Adipocyte (in vitro differentiated cells): ENCODE measurements at places on chromosomes 6 and 20.

- DNase-seq: no peak
These were observed 258.8 kb downstream of the CDH4 start for GRCh38 chr20:61510778-61511330.

DNA sequence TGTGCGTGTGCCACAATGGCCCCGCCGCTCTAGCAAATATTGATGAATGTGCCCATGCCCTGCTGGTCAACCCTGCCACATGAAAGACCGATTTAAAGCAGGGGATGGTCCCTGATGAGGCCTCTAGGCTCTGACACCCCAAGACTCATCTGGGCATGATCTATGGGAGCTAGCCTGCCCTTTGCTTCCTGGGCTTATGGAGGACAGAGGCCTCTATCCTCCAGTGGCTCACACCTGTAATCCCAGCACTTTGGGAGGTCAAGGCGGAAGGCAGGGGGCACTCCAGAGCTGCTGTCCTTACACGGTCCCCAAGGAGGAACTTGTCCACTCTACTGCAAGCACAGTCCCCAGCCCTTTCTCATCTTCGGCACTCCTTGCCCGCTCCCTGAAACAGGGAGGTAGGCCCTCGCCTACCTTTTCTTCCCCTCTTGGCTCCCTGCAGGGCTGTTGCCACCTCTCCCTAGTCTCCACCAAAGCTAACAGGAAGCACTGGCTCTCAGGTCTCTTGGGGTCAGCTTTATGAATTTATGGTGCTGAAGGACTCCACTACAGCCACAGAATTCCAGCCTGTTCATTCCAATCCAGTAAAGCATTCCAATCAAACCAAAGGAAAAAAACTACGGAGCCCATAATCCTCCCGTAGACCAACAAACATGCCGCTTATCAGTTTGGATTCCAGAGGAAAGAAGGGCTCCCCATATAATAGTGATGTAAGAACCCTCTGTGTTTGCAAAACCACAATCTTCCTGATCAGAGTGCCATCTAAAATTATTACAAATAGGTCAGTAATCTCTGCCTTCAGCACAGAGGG is 48.7 kb upstream of the FOXQ1 start:
- DNase-seq: peak; percentile 48

GRCh38 chr20:43450841-43451799 is 6.6 kb upstream of the SRSF6 start:
- no peak for DNase-seq

DNA sequence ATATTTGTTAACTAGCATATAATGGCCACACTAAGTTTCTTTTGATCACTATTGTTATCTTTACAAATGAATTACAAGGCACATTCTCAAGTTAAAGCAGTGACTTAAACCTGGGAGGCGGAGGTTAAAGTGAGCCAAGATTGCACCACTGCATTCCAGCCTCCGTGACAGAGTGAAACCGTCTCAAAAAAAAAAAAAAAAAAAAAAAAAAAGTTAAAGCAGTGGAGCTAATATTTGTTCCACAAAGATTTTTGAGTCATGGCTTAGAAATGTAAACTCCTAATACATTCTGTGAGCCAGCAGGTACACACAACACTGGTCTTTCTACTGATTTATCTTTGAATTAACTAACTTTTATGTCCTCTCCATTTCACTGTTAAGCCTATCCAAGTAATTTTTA is 221.7 kb upstream of the HTR1E start:
- no peak for DNase-seq

- no peak for DNase-seq
These were observed 32.5 kb downstream of the PLCG1 start for GRCh38 chr20:41169791-41170351.

- peak; percentile 85 for DNase-seq
These were observed 54.3 kb downstream of the MYLIP start for GRCh38 chr6:16183187-16183664.

GRCh38 chr20:6746901-6747609 is 20.4 kb upstream of the BMP2 start:
- DNase-seq: no peak

DNA sequence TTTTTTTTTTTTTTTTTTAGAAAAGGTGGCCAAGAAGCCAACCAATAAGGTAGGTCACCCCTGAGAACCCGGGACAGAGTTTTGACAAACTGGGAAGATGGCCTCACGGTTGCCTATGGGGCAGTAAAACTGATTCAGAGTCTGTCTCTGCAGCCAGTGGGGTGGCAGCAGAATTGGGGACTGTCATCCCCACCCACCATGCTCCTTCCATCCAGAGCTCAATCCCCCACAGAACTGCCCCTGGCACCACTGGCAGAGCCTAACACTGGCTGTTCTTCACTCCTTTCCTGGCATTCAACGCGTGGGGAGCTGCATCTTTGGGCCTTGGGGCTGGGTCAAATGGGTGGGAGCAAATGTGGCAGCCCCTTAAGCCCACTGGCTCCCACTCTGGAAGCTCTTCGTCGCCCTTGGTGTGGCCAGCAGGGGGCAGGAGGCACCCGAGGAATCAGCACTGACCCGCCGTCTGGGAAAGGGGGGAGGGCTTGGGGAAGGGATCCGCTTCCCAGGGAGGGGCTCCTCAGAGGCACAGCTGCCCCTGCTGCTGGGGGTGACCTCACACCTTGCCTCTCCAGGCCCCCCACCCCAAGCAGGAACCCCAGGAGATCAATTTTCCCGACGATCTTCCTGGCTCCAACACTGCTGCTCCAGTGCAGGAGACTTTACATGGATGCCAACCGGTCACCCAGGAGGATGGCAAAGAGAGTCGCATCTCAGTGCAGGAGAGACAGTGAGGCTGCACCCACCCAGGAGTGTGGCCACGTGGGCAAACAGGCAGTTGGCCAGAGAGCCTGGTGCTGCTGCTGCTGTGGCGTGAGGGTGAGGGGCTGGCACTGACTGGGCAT is 10.4 kb downstream of the CD40 start:
- DNase-seq: peak; percentile 52

DNA sequence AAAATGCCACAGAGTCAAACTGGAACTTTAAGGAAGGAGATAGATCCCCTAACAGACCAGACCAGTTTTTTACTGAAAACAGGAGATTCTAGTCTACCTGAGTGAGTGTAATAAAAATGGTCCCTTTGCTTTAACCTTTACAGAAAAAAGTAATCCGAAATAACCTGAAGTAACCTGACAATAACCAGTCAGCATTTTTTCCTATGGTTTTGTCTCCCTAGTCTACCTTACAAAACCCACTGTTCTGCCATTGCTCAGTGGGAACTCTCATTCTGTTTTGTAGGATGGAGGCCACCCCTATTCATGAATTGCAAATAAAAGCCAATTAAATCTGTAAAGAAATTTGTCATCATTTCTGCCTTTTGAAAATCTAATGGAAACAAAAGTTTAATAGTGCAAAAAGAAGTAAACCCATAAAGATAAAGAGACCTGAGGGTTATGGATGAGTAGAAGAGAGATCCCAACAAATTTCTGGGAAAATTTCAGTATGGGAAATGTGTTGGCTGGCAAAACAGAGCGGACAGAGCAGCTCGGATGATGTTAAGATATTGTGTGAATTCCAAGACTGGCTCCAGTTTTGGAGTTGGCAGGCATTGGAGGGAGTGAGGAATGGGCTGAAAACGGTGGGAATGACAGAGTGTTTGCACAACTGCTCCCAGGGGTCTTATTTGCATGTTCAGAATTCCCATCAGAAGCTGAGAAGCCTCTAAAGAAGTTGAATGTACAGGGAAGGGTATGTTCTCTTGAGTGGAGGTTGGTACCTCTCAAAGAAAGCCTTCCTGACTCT is 104.7 kb upstream of the RALGAPA2 start:
- no peak for DNase-seq

DNA sequence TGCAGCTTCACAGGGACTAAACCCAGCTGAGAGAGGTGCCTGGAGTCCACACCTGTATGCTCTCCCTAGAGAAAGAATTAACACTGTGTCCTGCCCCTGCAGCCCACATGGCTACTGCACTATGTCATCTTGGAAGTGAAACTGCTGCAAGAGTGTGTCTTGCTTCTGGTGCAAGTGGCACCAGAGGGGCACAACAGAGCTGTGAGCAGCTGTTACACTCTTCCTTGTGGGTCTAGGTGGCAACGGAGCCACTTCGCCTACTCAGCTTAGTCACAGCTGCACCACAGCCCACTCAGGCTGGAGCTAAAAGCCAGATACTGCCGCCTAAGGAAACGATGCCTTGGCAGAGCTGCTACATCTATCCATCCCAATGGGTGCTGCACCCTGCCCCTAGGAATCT is 391.4 kb downstream of the COL12A1 start:
- DNase-seq: no peak

GRCh38 chr6:118968416-118968815 is 33.5 kb upstream of the MCM9 start:
- peak; percentile 53 for DNase-seq

- DNase-seq: no peak
These were observed 1.2 kb downstream of the DUSP22 start for GRCh38 chr6:293193-294174.

- no peak for DNase-seq
These were observed 592.3 kb downstream of the PHF3 start for GRCh38 chr6:64227863-64228262.

GRCh38 chr6:41061196-41061726 is 8.3 kb downstream of the APOBEC2 start:
- no peak for DNase-seq

DNA sequence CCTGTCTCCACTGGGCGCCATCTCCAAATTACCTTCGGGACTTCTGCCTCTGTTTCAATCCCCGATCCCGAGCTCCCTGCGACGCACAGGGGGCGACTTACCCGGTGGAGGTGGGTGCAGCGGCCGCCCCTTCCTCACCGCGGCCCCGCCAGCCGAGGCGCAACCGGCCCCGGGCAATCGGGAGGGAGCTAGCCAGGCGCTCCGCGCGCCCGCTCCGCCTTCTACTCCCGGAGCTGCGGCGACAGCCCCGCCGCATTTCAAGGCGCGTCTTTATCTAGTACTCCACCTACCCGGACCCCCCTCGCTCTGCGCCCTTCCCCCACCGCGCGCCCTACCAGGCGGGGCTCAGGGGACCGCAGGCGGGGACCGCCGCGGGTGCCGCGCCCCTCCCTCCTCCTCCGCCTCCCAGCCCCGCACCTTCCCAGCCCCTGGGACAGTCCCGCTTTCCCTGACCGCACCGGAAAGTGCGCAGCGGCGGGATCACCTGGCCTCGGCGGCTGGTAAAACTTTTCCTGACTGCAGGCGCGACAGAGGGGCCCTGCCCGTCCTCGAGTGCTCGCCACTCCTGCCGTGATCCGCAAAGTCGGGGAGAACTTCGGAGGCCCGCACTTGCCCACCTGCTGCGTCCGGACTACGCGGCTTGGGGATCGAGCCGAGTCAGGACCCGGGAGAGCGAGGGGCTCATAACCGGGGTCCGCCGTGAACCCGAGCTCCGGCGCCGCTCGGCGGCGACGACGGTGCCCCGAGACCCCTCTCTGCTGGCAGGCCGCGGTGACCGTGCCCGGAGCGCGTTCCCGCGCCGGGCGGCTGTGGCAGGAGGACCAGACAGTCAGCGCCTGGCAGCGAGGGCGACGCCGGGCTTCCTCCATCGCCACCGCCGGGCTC is 8.0 kb upstream of the NKX2-2 start:
- DNase-seq: no peak

DNA sequence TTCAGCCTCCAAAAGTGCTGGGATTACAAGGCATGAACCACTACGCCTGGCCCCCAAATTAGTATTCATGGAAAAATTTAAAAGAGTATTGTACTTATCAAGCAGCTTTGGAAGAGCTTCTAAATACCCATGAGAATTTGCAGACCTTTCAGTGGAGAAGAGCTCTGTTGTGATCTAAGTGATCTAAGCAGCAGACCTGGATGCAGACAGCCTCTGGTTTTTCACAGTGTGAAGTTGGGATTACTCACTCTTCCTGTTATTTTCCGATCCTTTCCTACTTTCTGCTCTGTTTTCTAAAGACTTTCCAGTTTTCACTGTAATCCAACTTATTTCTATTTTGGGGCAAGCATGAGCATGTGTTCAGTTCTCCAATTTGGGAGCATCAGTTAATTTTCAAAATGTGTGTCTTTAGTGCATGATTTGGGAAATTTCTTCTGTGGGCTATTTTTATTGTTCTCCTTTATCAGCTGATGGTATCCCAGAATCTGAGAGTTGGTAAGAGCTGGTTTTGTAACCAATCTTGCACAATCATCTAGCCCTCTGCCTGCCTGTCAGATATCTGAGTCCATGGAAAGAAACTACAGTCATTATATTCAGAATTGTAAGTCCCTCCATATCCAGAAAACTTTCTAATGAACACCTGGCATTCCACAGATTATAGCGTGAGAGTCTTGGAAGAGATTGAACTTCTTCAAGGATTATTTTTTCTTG is 207.7 kb upstream of the DTNBP1 start:
- peak; percentile 77 for DNase-seq

- peak; percentile 97 for DNase-seq
These were observed 6.7 kb upstream of the DDR1 start for GRCh38 chr6:30877419-30878262.

GRCh38 chr20:42701948-42702347 is 487.8 kb downstream of the PTPRT start:
- DNase-seq: no peak

- no peak for DNase-seq
These were observed 52.2 kb downstream of the RREB1 start for GRCh38 chr6:7159790-7160525.
